ENCODE measurements at places on chromosomes 12 and 14.

GRCh38 chr12:79956896-79957295 lies 22.0 kb upstream of the PPP1R12A start:
- no peak for DNase-seq

GRCh38 chr14:68160779-68161546 lies 341.4 kb downstream of the RAD51B start:
- no peak for DNase-seq

DNA sequence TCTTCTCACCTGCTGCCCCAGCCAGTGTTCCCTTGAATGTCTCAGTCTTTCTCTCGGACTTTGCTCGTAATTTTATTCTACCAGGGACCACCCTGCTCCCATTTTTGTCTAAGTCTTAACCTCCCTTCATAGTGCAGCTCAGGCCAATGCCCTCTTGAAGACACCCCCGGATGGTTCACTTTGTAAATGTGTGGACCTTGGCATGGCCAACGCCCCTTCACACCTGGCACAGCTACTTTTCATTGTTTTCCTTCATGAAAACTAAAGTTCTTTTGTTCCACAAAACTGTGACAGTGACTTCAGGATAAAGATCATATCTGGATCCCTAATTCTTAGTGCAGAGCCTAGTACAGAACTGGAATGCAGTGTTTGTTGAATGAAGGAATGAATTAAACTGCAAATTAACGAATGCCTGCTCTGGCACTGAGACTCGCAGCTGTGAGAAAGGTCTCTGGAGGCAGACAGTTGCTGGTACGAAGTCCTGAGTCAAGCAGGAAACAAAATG lies 3.5 kb upstream of the RNASE4 start:
- no peak for DNase-seq

DNA sequence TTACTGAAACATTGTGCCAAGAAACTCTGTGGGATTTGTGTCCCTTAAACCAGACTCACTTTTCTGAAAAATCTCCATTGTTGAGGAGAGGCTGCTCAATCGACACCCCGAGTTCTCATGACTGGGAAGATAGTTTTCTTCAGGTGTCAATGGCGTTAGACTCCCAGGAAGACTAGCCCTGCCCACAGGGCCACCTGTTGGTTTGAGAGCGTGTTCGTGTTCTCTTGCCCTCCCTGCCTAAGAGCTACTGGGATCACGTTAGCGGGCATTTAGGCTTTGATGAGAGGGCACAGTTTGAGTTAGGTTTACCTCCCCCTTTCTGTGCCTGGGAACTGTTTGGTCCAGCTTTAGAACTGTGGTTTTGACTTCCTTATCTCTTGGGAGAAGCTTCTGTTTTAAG lies 10.7 kb upstream of the UNC119B start:
- DNase-seq, result no peak

DNA sequence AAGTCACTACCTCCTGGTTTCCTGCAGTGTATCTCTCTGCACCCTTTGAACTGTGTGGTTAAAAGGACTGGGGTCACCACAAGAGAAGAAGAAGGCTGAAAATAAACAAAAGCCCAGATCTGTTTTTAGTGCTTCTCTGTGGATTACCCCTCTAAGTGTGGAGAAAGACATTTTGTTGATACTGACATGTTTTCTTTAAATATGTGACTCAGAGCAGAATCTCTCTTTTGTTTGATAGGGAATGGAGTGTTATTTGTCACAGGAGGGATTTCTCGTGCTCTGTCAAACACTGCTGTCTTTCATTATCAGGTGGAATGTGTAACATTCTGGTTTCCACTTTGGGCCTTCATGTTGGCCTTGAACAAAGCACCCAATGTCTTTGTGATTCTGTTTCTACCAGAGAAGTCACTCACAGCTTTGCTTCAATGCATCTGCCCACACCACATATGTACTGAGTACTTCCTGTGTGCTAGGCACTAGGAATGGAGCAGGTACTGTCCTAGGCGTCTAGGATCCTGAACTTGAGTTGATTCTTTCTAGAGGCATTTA lies 82.1 kb downstream of the PLXNC1 start:
- no peak for DNase-seq

DNA sequence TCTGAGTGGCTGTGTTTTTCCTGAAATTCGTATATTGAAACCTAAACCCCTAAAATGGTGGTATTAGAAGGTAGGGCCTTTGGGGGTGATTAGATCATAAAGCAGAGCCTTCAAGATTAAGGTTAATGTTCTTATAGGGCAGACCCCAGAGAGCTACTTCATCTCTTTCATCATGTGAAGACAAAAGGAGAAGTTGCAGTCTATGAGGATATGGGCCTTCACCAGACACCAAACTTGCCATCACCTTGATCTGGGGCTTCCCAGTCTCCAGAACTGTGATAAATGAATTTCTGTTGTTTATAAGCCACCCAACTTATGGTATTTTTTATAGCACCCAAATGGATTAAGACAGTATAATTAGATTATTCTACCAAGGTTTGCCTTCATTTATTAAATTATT lies 275.0 kb upstream of the ATP2B1 start:
- no peak for DNase-seq
